ENCODE measurements at places on chromosomes 12 and 14.

GRCh38 chr12:12010277-12011039, 60.3 kb upstream of the BCL2L14 start:
- DNase-seq, result no peak

- DNase-seq, result no peak
Measured at GRCh38 chr12:26711569-26711968, 121.4 kb downstream of the ITPR2 start.

GRCh38 chr14:28770061-28770460, 3.5 kb downstream of the FOXG1 start:
- DNase-seq, result no peak

DNA sequence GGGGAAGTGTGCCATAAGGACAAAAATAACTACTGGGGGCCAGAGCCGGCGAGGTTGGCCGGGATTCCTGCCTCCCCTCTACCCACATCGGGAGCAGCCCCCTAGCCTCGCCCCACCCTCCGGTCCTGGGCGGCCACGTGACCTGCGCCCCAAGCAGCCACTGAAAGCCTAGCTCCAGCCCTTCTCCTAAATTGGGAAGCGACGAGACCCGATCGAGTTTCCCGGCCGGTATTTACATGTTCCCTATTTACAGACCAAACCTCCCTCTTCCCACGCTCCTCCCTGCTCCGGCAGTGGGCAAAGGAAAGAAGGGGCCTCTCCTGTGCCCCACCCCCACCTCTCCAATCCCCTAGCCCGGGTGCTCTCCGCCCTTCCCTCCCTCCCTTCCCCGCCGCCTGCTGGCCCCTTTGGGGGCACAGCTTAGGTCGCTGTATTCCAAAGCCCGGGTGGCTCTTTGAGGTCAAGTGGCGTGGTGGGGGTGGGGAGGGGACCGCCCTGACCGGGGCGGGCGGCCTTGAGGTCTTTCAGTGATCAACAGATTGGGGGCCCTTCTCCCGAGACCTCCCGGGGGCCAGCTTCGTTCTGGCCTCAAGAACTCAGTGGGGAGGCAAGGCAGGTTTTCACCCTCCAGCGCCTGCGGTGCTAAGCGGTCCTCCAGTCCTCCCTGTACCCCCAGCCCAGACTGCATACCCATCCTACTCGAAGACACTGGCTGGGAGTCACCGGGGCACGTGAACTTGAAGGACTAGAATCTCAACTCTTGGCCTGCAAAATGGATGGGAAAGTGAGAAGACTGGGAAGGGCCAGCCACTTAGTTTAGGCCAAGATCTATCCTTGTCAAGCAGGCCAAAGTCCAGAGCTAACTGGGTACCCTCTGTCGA, 6.3 kb upstream of the CTDSP2 start:
- no peak for DNase-seq

GRCh38 chr12:117294189-117294603, 67.2 kb downstream of the NOS1 start:
- no peak for DNase-seq

All from NCI-H1092 (cell line).